Breast epithelium (tissue), 4 donors: ENCODE measurements at places on chromosomes 7 and 10. TPM values are rescaled to one million over a fixed set of nuclear protein-coding genes. Genes with fewer than 3 reads are reported as not detected.

DNA sequence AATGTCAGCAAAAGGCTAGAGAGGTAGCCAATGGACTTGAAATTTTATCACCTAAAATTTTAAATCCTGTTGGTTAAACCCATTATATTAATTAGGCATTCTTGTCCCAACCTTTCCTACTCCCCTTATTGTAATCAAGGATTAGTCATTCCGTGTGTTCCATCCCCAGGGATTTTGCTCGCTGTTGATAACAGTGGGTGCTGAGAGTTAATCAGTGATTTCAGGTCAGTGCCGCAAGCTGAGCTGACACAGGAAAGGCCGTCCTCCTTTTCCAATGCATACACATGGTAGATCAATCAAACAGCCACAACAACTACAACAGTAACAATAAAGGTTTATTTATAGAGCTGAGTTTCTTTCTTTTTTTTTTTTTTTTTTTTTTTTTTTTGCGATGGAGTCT, 271.4 kb downstream of the ACTR3B start:
- no peaks in the 10 kb centered on the region for H3K27me3 ChIP-seq
- no peak for DNase-seq
- no peak overlapping the region for H3K27ac ChIP-seq
- no peaks in the 10 kb centered on the region for H3K4me1 ChIP-seq
- H3K4me3 ChIP-seq = no peak overlapping the region
- no peaks in the 10 kb centered on the region for H3K36me3 ChIP-seq

Gene HEPACAM2
- total RNA-seq = not detected

Gene ITGB8
- total RNA-seq = 154 TPM

DNA sequence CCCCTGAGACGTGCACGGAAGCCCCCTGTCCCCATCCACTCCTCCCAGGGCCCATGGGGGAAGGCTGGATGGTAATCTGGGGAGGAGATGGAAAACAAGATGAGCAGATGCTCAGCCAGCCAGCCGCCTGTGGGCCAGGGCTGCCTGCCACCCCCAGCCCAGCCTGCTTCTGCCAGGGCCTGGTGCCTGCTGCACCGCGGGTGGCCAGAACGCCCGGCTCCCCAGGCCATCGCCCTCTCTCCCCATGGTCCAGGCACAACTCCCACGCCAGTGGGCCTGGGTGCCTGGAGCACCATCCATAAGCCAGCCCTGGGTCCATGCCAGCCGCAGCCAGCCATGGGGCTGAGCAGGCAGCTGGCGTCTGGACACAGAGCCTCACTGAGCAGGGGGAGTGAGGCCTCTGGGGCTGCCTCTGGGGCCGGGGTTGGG, 57.2 kb upstream of the ELN start:
- peak; percentile 14 for DNase-seq
- H3K4me3 ChIP-seq = no peak overlapping the region
- H3K27ac ChIP-seq = no peak overlapping the region
- H3K27me3 ChIP-seq = no peaks in the 10 kb centered on the region
- no peaks in the 10 kb centered on the region for H3K4me1 ChIP-seq
- H3K36me3 ChIP-seq = no peaks in the 10 kb centered on the region

- H3K27me3 ChIP-seq = no peaks in the 10 kb centered on the region
- no peaks in the 10 kb centered on the region for H3K36me3 ChIP-seq
- DNase-seq = no peak
- H3K4me1 ChIP-seq = no peaks in the 10 kb centered on the region
- H3K4me3 ChIP-seq = peak overlapping the region; percentile 71
Measured at GRCh38 chr10:11017000-11017569, 587 bp upstream of the CELF2 start.

Gene MOGAT3
- not detected for total RNA-seq

- no peak for DNase-seq
- no peak overlapping the region for H3K27ac ChIP-seq
- H3K4me3 ChIP-seq = no peak overlapping the region
- no peaks in the 10 kb centered on the region for H3K27me3 ChIP-seq
Measured at GRCh38 chr7:113279256-113279655, 160.9 kb upstream of the SMIM30 start.

DNA sequence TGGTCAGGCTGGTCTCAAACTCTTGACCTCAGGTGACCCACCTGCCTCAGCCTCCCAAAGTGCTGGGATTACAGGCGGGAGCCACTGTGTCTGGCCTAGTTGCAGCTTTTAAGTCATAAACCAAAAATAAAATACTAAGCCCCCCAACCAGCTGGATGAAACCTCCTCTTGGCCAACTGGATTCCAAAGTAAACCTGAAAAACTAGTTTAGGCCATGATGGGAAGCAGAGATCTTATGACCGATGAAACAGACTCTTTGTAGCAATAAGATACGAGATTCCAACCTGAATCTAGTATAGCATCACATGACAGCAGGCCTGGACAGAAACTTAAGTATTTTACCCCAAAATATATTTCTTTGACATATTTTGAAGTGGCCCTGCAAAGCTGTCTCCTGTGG, 9.1 kb upstream of the MCM10 start:
- H3K27ac ChIP-seq = no peak overlapping the region
- DNase-seq = no peak
- H3K36me3 ChIP-seq = no peaks in the 10 kb centered on the region
- no peaks in the 10 kb centered on the region for H3K4me1 ChIP-seq
- no peak overlapping the region for H3K4me3 ChIP-seq
- no peaks in the 10 kb centered on the region for H3K27me3 ChIP-seq

Gene CHST15
- 19.0 TPM for total RNA-seq

GRCh38 chr10:116744163-116744753, 1.9 kb upstream of the HSPA12A start:
- H3K4me3 ChIP-seq = no peak overlapping the region
- DNase-seq = no peak
- no peaks in the 10 kb centered on the region for H3K36me3 ChIP-seq

GRCh38 chr7:32314761-32315160, 175.4 kb downstream of the LSM5 start:
- DNase-seq = no peak
- H3K27ac ChIP-seq = no peak overlapping the region
- no peak overlapping the region for H3K4me3 ChIP-seq
- peaks cover 6% of the 10 kb centered on the region for H3K27me3 ChIP-seq
- no peaks in the 10 kb centered on the region for H3K4me1 ChIP-seq
- H3K36me3 ChIP-seq = no peaks in the 10 kb centered on the region

DNA sequence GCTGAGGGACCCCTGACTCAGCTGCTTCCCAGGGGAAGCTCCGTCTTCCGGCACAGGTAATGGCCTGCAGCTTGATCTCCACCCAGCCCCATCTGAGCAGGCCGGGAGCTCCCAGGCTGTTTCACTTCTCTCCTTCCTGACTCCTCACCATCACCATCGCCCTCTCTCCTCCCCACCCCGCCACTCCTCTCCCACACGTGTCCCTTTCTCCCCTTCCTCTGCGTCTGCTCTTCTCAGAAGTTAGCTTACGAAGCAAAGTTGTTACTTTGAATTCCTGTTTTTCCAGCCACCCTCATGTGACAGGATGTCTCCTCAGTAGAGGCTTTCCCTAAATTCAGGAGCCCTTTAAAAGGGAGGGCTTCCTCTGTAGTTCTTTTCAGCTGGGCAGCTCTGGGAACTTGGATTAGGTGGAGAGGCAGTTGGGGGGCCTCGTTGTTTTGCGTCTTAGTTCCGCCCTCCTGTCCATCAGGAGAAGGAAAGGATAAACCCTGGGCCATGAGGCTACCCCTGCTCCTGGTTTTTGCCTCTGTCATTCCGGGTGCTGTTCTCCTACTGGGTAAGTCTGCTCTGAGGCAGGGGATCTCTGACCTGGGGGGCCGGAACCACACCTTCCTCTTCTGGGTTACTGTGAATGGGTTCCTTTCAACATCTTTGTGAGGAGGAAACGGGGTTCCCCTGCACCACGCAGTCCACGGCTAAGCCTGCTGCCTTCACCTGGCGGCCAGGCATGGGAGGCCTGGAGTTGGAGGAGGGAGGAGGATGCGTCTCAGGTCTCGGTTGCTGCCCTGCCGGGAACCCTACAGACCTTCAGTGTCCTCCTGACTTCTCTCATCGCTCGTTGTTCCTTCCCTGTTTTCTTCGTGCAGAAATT, at the start of gene MRC1:
MRC1 (plus strand) TSS at position 378 of the 871 bp plus-strand sequence; CDS start at position 496, 118 bp downstream.
- H3K4me1 ChIP-seq = no peaks in the 10 kb centered on the region
- H3K4me3 ChIP-seq = peak within 1 kb of the TSS; percentile 29
- no peaks in the 10 kb centered on the region for H3K36me3 ChIP-seq
- H3K27me3 ChIP-seq = no peaks in the 10 kb centered on the region
- no peak for DNase-seq

Gene MARCHF5
- 33.5 TPM for total RNA-seq

- H3K27ac ChIP-seq = no peak overlapping the region
- H3K36me3 ChIP-seq = no peaks in the 10 kb centered on the region
- H3K27me3 ChIP-seq = no peaks in the 10 kb centered on the region
- no peaks in the 10 kb centered on the region for H3K4me1 ChIP-seq
- no peak for DNase-seq
Measured at GRCh38 chr10:99748823-99749451, 16.9 kb downstream of the CUTC start.

GRCh38 chr7:14850039-14850438, 52.5 kb downstream of the DGKB start:
- H3K36me3 ChIP-seq = no peaks in the 10 kb centered on the region
- DNase-seq = no peak
- H3K27ac ChIP-seq = no peak overlapping the region
- no peak overlapping the region for H3K4me3 ChIP-seq
- H3K27me3 ChIP-seq = no peaks in the 10 kb centered on the region

DNA sequence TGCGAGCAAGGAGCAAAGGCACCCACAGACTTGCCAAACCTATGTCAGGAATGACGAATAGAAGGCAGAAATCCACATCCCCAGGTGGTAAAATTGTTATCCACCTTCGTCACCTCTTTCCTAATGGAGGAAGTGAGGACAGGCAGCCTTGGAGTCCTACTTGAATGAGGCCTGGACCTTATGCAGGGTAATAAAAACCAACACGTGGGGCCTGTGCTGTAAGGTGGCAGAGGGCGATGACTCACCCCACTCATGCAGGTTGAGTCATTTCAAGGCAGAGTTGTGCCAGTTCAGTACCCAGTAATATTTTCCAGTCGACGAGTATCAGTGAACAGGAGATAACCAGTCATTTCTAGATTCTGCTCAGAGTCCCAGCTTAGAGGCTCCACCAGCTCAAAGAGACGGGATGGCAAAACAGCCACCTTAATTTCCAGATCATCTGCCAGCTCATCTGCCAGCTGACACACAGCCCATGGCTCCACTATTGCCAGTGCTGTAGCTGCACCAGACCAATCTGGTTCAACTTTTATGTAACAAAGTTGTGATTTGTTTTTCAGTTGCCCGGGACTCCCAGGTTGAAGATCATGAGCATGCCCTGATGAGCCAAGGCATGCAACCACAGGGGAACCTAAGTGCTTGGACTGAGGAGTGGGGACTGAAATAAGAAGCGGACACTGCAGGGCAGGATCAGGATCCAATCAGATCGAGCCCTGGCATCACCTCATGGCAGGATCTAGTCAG, 176.2 kb upstream of the ITGB1 start:
- no peak overlapping the region for H3K27ac ChIP-seq
- no peaks in the 10 kb centered on the region for H3K36me3 ChIP-seq
- no peaks in the 10 kb centered on the region for H3K27me3 ChIP-seq
- DNase-seq = no peak
- no peak overlapping the region for H3K4me3 ChIP-seq
- H3K4me1 ChIP-seq = no peaks in the 10 kb centered on the region

- no peak overlapping the region for H3K27ac ChIP-seq
- H3K27me3 ChIP-seq = no peaks in the 10 kb centered on the region
- H3K36me3 ChIP-seq = no peaks in the 10 kb centered on the region
- no peak for DNase-seq
- H3K4me1 ChIP-seq = no peaks in the 10 kb centered on the region
- H3K4me3 ChIP-seq = no peak overlapping the region
Measured at GRCh38 chr7:37769291-37769690, 79.1 kb upstream of the NME8 start.

Gene KLF14
- 0.80 TPM for total RNA-seq

DNA sequence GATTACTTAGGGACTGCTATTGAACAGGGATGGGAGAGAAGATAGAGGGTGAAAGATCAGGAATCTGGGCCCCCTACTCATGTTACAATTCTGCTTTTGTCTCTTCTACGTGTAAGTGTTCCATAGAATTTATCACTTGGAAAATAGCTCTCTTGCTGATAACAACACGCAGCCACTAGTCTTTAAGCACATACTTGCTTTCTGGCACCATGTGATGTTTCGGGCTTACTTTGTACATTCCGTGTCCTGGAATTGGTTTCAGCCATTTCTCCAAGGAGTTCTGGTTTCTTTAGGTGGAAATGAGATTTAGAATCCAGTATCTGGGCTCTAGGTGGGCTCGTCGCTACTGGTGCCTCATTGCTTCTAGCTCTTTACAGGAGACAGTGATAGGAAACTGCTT, 59.7 kb downstream of the TFAM start:
- H3K4me3 ChIP-seq = no peak overlapping the region
- no peak for DNase-seq
- H3K36me3 ChIP-seq = no peaks in the 10 kb centered on the region
- no peaks in the 10 kb centered on the region for H3K4me1 ChIP-seq

DNA sequence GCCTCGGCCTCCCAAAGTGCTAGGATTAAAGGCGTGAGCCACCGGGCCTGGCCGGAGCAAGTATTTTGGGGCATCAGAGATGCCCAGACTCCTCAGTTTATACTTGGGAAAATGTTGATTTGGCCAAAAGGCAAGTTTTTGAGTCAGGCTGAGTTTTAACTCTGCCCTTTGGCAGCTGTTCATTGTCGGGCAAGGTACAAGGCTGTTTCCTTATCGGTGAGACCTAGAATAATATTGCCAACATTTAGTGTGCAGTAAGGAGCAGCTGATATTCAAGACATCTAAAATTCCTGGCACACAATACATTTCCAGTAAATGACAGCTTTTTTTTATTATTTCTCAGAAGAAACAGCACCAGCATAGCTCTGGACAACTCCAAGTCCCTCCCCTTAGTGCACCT, 147.6 kb upstream of the C7orf33 start:
- no peaks in the 10 kb centered on the region for H3K27me3 ChIP-seq
- DNase-seq = no peak
- no peaks in the 10 kb centered on the region for H3K36me3 ChIP-seq
- no peak overlapping the region for H3K27ac ChIP-seq

- no peaks in the 10 kb centered on the region for H3K4me1 ChIP-seq
- H3K4me3 ChIP-seq = no peak overlapping the region
- DNase-seq = no peak
- H3K27me3 ChIP-seq = no peaks in the 10 kb centered on the region
Measured at GRCh38 chr7:30175180-30175579, 40.4 kb downstream of the MTURN start.

GRCh38 chr10:110411047-110411410, 86.7 kb upstream of the DUSP5 start:
- H3K4me3 ChIP-seq = no peak overlapping the region
- H3K27ac ChIP-seq = peak overlapping the region; percentile 84
- no peaks in the 10 kb centered on the region for H3K4me1 ChIP-seq

Gene LYZL2
- total RNA-seq = not detected

DNA sequence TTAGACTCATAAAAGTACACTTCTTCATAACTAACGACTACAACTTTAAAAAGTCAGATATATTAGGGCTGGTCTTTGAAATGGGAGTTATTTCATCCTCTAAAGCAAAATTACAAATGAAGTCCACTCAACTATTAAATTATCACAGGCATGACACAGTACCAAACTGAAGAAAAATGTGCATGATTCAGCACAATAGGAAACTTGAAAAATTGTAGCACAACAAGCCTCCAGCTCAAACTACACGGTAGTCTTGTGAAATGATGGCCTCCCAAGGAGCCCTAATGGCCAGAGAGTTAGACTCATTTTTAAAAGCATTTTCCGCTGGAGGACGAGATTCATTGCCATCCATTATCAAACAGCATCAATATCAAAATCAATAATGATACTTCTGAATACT, 76.4 kb downstream of the MAGI2 start:
- H3K36me3 ChIP-seq = no peaks in the 10 kb centered on the region
- no peak for DNase-seq
- H3K27ac ChIP-seq = no peak overlapping the region
- H3K4me1 ChIP-seq = no peaks in the 10 kb centered on the region
- H3K4me3 ChIP-seq = no peak overlapping the region

- H3K27me3 ChIP-seq = no peaks in the 10 kb centered on the region
- DNase-seq = no peak
- no peak overlapping the region for H3K27ac ChIP-seq
- no peak overlapping the region for H3K4me3 ChIP-seq
Measured at GRCh38 chr10:59339351-59339750, 23.0 kb downstream of the FAM13C start.
